ENCODE measurements at places on chromosomes 12 and 14.

GRCh38 chr12:69014047-69014446 lies 81.1 kb upstream of the CPM start:
- no peak for DNase-seq

GRCh38 chr12:40286583-40286982 lies 61.8 kb downstream of the LRRK2 start:
- DNase-seq = no peak

DNA sequence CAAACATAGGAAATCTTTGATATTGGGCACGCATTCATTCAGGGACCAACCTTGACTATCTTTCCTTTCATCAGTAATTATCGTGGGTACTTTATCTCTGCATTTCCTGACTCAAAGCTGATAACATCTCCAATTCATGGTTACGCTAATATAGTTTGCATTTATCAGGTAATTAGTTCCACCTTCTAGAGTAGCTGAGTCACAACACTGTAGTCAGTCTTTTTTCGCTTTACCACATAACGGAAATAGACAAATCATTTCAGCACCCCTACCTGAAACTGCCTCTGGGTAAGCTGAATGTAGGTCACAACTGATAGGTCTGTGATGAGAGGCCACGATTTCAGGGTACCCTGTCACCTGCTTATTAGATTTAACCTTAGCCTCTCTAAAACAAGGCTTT lies 36.7 kb upstream of the IL22 start:
- no peak for DNase-seq

- DNase-seq = peak; percentile 83
These were observed 25.3 kb downstream of the CMKLR1 start for GRCh38 chr12:108313606-108314351.

GRCh38 chr12:25932971-25933370 lies 25.5 kb upstream of the RASSF8 start:
- DNase-seq = no peak

DNA sequence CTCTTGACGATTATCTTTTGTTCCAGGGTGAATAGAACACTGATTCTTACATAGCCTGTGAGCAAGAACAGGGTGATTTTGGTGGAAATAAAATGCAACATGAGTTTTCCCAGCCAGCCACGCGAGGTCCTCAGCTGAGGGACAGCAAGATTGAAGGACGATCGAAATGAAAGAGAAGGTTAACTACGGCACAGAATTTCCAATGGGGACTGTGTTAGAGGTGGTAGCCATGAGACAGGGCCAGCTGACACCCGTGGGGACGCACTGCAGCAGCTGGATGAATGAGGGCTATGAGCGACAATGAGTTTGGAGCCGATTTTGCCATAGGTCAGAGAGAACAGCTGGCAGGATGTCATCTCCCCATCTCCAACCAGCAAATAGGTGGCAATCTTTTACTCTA lies 243.4 kb upstream of the PELI2 start:
- DNase-seq = no peak

- DNase-seq = no peak
These were observed 126.0 kb upstream of the CNTN1 start for GRCh38 chr12:40566271-40566670.

GRCh38 chr14:33393231-33393894 lies 454.7 kb downstream of the NPAS3 start:
- no peak for DNase-seq

- no peak for DNase-seq
These were observed 442.1 kb upstream of the PDE3A start for GRCh38 chr12:19926266-19926665.

GRCh38 chr12:93156086-93156716 lies 221.5 kb upstream of the NUDT4 start:
- no peak for DNase-seq

DNA sequence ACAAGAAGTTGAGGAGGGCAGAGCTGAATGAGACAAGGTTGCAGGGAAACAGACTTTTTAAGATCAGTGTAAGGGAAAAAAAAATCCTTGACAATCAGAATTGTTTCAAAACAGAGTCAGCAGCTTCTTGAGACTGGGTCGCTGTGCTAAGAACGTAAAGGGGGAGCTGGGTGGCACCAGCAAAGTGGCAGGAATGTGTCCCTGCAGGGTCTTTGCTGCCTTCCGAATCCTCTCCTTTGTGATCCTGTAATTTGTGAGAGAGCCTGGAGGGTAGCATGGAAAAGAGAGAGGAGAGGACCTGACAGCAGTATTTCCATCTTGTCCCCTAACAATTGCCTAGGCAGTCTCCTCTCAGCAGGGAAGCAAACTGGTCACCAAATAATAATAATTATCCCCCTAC lies 472.8 kb downstream of the RGS6 start:
- no peak for DNase-seq

GRCh38 chr12:108955225-108955835 lies 65.5 kb downstream of the SVOP start:
- no peak for DNase-seq

GRCh38 chr14:57611555-57612075 lies 118.0 kb upstream of the CCDC198 start:
- no peak for DNase-seq

DNA sequence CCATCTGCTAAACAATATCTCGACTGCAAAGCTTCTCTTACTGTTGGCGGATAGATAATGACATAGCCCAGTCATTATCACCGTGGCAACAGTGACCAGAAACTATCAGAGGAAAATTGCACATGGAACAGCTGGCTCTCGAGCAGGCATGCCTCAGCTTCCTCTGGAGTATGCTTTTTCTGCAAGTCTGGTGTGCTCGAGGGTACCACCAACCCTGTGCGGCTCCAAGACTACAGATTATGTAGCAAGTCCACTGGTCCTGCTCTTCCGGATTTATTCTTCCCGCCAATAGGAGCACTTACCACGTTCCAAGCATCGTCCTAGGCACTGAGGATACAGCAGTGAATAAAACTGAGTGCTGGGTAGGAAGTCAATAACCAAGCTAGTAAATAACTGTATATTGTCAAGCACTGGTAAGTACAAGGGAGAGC lies 1.4 kb upstream of the GLRX5 start:
- no peak for DNase-seq

GRCh38 chr12:22481547-22482104 lies 62.7 kb downstream of the C2CD5 start:
- no peak for DNase-seq

- DNase-seq = peak; percentile 88
These were observed 11.1 kb downstream of the RASSF3 start for GRCh38 chr12:64621257-64621942.

- no peak for DNase-seq
These were observed 64.7 kb downstream of the CLMN start for GRCh38 chr14:95255013-95255412.

GRCh38 chr12:23055004-23055403 lies 430.0 kb downstream of the ETNK1 start:
- DNase-seq = no peak

GRCh38 chr12:92124689-92125029 lies 21.0 kb downstream of the BTG1 start:
- no peak for DNase-seq

GRCh38 chr12:43336962-43337555 lies 214.9 kb downstream of the ADAMTS20 start:
- peak; percentile 33 for DNase-seq

DNA sequence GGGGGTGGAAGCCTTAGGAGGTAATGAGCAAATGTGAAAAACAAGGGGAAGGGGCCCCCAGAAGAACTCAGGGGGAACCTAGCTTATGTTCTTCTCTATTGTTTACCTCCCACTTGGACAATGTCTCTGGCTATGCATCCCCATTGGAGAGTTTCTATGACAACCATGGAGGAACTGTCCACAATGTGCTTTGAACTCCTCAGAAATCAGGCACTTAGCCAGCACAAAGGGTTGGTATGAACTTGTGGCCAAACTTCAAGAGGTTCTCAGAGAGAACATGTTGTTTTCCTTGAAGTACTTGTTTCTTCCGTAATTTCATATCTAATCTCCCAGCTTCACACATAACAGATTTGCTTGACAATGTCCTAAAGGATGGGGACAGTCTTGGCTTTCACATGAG lies 202.8 kb upstream of the PELI2 start:
- no peak for DNase-seq

DNA sequence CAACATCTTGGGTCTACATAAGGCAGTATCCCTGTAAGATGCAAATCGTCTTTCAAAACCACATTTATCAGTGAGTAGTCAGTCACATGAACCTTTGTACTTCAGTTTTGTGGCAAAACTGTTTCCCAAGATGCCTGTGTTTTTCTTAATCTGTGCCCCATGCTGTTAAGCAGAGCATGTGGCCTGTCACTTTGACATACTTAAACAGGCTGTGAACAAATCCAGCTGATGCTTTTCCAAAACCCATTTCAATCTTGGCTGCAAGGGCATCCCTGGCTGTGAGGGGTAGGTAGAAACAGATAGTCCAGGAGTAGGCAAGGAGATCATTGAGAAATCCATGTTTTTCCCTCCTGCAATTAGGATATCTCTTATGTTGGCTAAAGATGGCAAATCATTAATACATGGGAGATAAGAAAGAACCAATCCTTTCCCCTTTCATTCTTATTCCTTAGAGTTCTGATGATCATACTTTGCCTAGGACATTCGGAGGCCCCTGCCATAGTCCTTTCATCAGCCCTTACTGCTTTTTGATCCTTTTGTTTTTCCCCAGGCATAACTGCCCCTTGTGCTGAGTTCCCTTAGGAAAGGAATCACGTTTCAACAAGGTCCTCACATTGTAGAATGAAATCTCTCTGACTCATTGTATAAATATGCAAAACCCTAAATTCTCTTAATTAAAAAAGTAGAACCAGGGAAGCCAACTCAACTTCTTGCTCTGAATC lies 121.1 kb upstream of the EEA1 start:
- DNase-seq = no peak

DNA sequence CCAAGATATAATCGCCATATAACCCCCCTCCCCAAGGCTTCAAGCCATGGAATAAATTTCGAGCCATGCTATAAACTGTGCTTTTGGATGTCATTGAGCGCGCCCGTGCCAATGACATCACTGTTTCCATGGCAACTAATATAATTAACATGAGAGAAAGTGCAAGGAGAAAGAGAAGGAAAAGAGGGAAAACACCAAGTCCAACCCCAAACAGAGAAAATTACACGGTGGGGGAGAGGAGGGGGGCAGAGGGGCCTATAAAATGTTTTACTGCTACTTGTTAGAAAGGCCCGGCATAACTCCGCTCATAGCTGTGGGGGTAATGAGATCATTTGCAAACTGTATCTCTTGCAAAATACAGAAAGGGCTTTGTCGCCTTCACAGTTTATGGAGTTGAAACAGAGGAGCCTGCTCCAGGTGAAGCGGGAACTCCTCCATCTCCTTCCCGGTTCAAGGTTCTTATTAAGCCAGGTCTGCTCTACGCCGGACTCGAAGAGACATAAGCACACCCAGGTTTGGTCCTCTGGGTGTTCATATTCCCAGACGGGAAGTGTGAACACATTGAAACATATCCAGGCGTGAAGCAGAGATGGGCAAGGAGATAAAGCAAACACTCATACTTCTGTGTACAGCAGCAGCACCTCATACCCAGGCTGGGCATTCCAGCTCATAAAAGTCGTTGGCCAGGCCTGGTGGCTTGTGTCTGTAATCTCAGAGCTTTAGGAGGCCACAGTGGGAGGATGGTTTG lies 99.1 kb upstream of the MAP1LC3B2 start:
- no peak for DNase-seq

GRCh38 chr12:106267535-106267934 lies 19.7 kb upstream of the CKAP4 start:
- DNase-seq = no peak

DNA sequence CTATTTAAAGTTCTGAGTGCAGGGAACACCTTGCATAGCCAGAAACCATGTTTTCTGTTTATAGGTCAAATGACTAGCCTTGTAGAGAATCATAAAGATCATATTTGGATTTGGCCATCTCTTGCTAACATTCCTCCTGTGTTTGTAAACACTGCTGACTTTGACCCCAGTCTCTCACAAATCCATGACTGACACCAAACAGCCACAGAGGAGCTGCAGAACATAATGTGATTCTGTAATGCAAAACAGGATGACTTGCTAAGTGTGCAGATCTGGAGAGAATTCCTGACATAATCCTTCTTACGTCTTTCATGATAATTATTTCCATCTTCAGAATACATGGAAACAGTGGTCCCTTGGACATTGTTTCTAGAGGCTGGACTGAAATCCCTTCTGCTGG lies 211.8 kb downstream of the BMP4 start:
- DNase-seq = no peak

GRCh38 chr12:81610955-81611889 lies 147.9 kb downstream of the PPFIA2 start:
- DNase-seq = no peak

DNA sequence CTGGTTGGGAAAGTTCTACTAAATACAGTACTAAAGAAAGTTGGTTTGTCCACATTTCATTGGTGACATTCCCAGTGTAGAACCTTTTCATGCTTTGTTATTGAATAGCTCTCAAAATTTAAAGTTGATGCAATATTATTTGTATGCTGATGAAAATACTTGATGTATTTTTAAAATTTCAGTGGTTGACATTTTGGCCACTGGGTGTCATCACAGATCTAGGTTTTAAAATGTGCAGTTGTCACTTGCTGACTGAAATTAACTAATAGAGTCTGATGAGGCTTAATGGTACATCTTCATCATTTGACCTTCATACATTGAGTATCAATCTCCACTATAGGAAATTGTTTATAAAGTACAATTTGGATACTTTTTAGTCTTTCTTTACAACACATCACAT lies 37.1 kb downstream of the CMAS start:
- peak; percentile 68 for DNase-seq

DNA sequence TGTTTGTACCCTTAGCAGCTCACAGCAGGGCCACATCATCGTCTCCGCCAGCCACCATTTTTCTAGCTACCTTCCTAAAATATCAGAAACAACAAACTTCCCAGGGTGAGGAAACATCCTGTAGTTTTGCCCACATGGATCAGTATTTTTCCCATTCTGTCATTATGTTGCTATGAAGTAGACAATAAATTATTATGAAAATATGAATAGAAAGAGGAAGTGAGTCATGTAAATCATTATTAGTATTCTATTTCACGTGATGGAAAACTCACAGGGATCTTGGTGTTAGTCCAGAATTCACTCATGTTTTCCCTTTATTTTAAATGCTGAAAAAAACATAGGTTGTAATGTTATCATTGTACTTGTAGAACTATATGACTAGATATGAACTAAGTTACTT lies 319.4 kb downstream of the SYT1 start:
- DNase-seq = no peak

GRCh38 chr14:26132061-26132645 lies 465.7 kb downstream of the NOVA1 start:
- no peak for DNase-seq

GRCh38 chr14:47490353-47490752 lies 185.1 kb downstream of the MDGA2 start:
- DNase-seq = no peak

GRCh38 chr12:98769068-98769467 lies 124.0 kb downstream of the APAF1 start:
- DNase-seq = no peak

- DNase-seq = no peak
These were observed 80.7 kb downstream of the GRIN2B start for GRCh38 chr12:13900718-13901117.

- DNase-seq = peak; percentile 16
These were observed 41.3 kb upstream of the CEP83 start for GRCh38 chr12:94500831-94501567.
